ENCODE measurements at places on chromosomes 1 and 21.
A peak's percentile ranks its signal among the peaks of the same experiment; 100 is the strongest.

DNA sequence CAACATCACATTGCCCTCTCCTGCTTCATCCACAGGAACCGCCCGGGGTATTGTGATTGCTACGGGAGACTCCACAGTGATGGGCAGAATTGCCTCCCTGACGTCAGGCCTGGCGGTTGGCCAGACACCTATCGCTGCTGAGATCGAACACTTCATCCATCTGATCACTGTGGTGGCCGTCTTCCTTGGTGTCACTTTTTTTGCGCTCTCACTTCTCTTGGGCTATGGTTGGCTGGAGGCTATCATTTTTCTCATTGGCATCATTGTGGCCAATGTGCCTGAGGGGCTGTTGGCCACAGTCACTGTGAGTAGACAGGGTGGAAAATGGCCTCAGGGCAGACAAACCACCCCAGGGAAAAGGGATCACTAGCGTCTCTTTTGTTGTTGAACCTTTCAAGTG is 12.7 kb downstream of the ATP1A4 start:
- no peaks in the 10 kb centered on the region for H3K4me1 ChIP-seq
- H3K36me3 ChIP-seq = no peaks in the 10 kb centered on the region
- no peak for DNase-seq
- H3K4me3 ChIP-seq = no peak overlapping the region
- H3K27ac ChIP-seq = no peak overlapping the region
- peaks cover 5% of the 10 kb centered on the region for H3K27me3 ChIP-seq

- no peak overlapping the region for H3K27ac ChIP-seq
- peaks cover 38% of the 10 kb centered on the region for H3K36me3 ChIP-seq
- peaks cover 10% of the 10 kb centered on the region for H3K4me1 ChIP-seq
Measured at GRCh38 chr21:17602874-17603273, 9.8 kb downstream of the BTG3 start.

DNA sequence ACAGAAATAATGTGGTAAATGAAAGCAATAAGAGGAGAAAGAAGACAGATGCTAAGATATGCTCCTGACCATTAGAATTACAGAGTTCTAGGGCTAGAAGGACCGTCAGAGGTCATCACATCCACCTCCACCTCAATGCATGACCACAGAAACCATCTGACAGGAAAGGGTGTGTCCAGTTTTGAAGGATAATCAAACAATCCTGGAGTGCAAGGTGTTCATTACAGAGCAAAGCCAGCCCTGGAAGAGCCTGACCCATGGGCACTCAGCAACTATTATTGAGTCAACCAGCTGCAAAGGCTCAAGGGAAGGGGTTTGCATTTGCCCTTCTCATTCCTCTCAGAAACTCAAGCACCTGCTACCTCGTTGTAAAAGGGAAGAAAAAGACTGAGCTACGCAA is 46.4 kb downstream of the TOR1AIP2 start:
- no peak overlapping the region for H3K27ac ChIP-seq
- no peaks in the 10 kb centered on the region for H3K27me3 ChIP-seq
- H3K4me3 ChIP-seq = no peak overlapping the region
- H3K36me3 ChIP-seq = no peaks in the 10 kb centered on the region
- H3K4me1 ChIP-seq = no peaks in the 10 kb centered on the region
- no peak for DNase-seq

DNA sequence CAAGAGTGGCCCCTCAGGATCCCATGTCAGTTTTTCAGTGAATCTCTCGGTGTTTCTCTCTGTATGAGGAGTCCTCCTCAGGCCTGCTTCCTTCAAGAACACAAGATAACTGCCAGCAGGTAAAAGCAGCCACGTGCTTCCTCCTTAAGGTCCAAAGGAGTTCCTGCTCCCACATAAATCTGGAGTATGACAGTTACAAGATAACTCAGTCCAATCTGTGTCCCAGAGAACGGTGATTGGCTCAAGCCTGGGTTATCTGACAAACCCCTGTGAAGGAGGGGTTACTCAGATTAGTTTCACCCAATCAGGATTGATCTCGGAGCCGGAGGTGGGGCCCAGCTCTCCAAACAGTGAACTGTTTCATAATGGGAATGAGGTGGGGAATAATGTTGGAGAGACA is 5.8 kb upstream of the ANKRD13C start:
- no peak overlapping the region for H3K4me3 ChIP-seq
- H3K36me3 ChIP-seq = no peaks in the 10 kb centered on the region
- H3K4me1 ChIP-seq = peaks cover 20% of the 10 kb centered on the region
- DNase-seq = no peak
- H3K27ac ChIP-seq = no peak overlapping the region
- no peaks in the 10 kb centered on the region for H3K27me3 ChIP-seq

DNA sequence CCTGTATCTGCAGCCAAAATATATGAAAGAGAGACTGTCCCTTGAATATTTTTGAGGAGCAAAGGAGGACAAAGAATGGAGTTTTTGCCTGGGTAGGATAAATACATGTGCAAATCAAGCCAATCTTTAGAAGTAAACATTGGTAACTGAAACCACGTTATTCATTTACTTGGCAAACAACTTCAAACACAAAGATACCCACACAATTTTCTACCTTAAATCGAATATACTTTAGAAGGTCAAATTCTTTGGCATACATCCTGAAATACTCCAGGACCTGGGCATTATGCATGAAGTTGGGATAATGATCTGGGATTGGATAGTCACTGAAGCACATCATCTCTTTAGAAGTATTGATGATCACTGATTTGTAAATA is 9.6 kb downstream of the FMO5 start:
- H3K36me3 ChIP-seq = no peaks in the 10 kb centered on the region
- H3K27ac ChIP-seq = no peak overlapping the region
- H3K4me1 ChIP-seq = no peaks in the 10 kb centered on the region
- H3K4me3 ChIP-seq = no peak overlapping the region

DNA sequence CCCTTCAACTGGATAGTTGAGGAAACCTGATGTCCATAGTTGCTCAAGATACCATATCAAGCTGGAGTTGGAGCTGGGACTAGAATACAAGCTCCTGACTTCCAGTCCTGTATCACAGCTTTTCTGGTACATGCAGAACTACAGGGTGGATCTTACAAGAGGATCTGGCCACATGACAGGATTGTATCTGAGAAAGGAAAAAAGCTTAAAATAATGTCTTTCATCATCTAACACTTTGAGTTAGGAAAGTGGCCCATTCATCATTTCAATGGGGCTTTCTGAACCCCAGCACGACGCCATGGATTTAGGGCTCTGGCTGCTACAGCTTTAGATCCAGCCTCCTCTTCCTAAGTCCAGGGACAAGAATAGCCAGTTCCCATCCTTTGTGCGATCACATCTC is 46.9 kb downstream of the RASSF5 start:
- H3K27me3 ChIP-seq = no peaks in the 10 kb centered on the region
- no peaks in the 10 kb centered on the region for H3K36me3 ChIP-seq
- no peak overlapping the region for H3K27ac ChIP-seq

DNA sequence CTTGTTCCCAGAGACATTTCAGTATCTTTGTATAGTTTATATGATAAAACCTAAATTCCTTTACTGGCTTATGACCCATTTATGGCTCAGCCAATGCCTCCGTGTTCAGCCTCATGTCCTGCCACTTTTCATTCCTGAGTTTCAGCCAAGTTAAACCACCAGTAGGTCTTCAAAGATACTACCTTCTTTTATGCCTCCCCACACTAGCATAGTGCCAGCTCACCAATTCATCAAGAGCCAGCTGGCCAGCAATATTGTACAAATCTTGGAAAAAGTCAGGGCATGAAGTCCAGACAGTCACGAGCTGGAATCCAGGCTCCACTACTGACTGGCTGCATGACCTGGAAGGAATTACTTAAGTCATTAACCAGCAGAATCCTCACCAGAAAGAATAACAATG is 446.0 kb downstream of the GPATCH2 start:
- no peak overlapping the region for H3K27ac ChIP-seq
- no peaks in the 10 kb centered on the region for H3K36me3 ChIP-seq
- no peaks in the 10 kb centered on the region for H3K4me1 ChIP-seq

DNA sequence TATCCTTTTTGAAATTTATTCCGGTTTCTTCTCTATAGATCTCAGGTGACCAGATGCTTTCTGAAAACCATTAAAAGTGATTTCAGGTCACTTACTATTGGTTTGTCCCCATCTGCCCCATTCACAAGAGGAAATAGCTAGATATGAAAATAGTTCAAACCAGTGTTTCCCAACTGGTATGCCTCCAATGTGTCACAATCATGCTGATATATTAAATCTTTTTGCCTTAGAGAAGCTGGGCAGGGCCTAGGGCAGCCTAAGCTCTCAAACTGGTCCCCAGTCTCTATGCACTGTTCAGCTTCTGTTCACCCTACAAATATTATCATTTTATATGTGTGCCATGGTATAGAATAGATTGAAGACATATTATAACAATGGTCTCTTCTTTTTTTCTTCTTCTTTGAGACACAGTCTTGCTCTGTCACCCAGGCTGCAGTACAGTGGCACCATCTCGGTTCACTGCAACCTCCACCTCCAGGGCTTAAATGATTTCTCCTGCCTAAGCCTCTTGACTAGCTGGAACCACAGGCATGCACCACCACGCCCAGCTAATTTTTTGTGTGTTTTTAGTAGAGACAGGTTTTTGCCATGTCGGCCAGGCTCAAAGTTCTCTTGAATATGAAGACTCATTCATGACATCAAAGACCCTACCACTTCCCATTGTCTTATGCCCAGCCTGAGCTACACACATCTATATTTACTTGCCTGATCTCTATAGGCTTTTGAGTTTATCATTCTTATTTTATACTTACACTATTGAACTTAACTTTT is 15.7 kb downstream of the PTPN22 start:
- H3K4me1 ChIP-seq = peaks cover 26% of the 10 kb centered on the region
- no peaks in the 10 kb centered on the region for H3K36me3 ChIP-seq
- H3K27me3 ChIP-seq = no peaks in the 10 kb centered on the region
- no peak for DNase-seq
- no peak overlapping the region for H3K4me3 ChIP-seq

- peak overlapping the region; percentile 96 for H3K27ac ChIP-seq
- no peaks in the 10 kb centered on the region for H3K27me3 ChIP-seq
- peak overlapping the region; percentile 51 for H3K4me3 ChIP-seq
- H3K4me1 ChIP-seq = peaks cover 12% of the 10 kb centered on the region
- peak; percentile 85 for DNase-seq
- no peaks in the 10 kb centered on the region for H3K36me3 ChIP-seq
Measured at GRCh38 chr1:50620680-50621329, 197.6 kb upstream of the DMRTA2 start.

DNA sequence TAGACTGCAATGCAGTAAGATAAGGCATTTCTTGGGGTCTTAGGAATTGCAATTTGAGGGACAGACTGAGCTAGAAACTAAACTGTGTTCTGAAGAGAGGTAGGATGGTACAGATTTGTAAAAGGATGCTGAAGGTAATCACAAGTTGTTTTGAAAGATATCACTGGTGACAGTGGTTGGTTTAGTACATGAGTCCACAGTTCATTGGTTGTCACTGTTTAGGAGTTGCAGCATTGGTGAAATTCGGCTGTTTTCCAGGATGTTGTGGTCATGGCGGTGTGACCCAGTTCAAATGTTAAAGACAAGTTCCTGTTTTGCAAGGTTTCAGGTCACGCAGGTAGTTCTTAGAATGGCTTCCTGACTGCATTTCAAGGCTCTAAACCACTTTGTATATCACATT is 292.8 kb upstream of the B3GALT2 start:
- H3K4me3 ChIP-seq = no peak overlapping the region
- no peaks in the 10 kb centered on the region for H3K4me1 ChIP-seq
- no peak overlapping the region for H3K27ac ChIP-seq
- H3K36me3 ChIP-seq = no peaks in the 10 kb centered on the region
- H3K27me3 ChIP-seq = no peaks in the 10 kb centered on the region

- no peaks in the 10 kb centered on the region for H3K36me3 ChIP-seq
- no peak for DNase-seq
- no peak overlapping the region for H3K27ac ChIP-seq
- no peaks in the 10 kb centered on the region for H3K27me3 ChIP-seq
Measured at GRCh38 chr1:185674201-185674600, 60.0 kb upstream of the HMCN1 start.

GRCh38 chr1:232622378-232622777 is 7.6 kb downstream of the SIPA1L2 start:
- DNase-seq = no peak
- peaks cover 5% of the 10 kb centered on the region for H3K4me1 ChIP-seq
- no peaks in the 10 kb centered on the region for H3K27me3 ChIP-seq
- H3K36me3 ChIP-seq = no peaks in the 10 kb centered on the region
- no peak overlapping the region for H3K27ac ChIP-seq
- H3K4me3 ChIP-seq = no peak overlapping the region

GRCh38 chr1:81409262-81409661 is 391.5 kb upstream of the ADGRL2 start:
- H3K36me3 ChIP-seq = no peaks in the 10 kb centered on the region
- no peak for DNase-seq
- H3K4me3 ChIP-seq = no peak overlapping the region
- no peak overlapping the region for H3K27ac ChIP-seq

- no peaks in the 10 kb centered on the region for H3K27me3 ChIP-seq
- H3K4me1 ChIP-seq = peaks cover 21% of the 10 kb centered on the region
- no peak for DNase-seq
Measured at GRCh38 chr21:32413697-32414578, 1.4 kb downstream of the EVA1C start.

GRCh38 chr1:177063648-177064047 is 100.9 kb downstream of the ASTN1 start:
- no peak overlapping the region for H3K27ac ChIP-seq
- H3K4me1 ChIP-seq = no peaks in the 10 kb centered on the region
- peaks cover 4% of the 10 kb centered on the region for H3K27me3 ChIP-seq
- H3K36me3 ChIP-seq = no peaks in the 10 kb centered on the region
- no peak overlapping the region for H3K4me3 ChIP-seq

GRCh38 chr1:94231746-94232145 is 5.6 kb downstream of the ARHGAP29 start:
- peaks cover 17% of the 10 kb centered on the region for H3K4me1 ChIP-seq
- no peaks in the 10 kb centered on the region for H3K36me3 ChIP-seq
- H3K4me3 ChIP-seq = no peak overlapping the region
- DNase-seq = no peak
- H3K27ac ChIP-seq = no peak overlapping the region

GRCh38 chr1:8189931-8190483 is 127.9 kb upstream of the SLC45A1 start:
- H3K36me3 ChIP-seq = no peaks in the 10 kb centered on the region
- peaks cover 15% of the 10 kb centered on the region for H3K4me1 ChIP-seq
- H3K27ac ChIP-seq = no peak overlapping the region
- no peaks in the 10 kb centered on the region for H3K27me3 ChIP-seq
- H3K4me3 ChIP-seq = no peak overlapping the region

DNA sequence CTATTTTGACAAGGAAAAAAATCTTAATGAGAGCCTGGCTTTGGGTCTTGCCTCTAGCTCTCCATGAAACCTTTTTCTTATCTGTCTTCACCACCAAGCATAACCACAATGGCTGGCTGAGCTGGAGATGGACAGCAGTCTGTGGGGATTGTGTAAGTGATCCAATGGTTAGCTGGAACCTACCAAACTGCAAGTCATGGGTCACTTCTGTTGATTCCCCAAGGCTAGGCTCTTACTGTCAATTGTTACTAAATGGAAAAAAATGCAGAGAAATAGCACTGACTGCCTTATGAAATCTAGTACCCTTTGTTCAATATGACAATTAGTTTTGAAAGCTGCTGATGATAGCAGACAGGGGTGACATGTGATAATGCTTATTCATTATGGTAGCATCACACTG is 359.0 kb downstream of the ST6GALNAC3 start:
- DNase-seq = no peak
- H3K4me1 ChIP-seq = no peaks in the 10 kb centered on the region
- no peaks in the 10 kb centered on the region for H3K27me3 ChIP-seq
- H3K36me3 ChIP-seq = no peaks in the 10 kb centered on the region
- no peak overlapping the region for H3K27ac ChIP-seq
